Activated T-cell treated with anti-CD3 and anti-CD28 coated beads, Interleukin-2, amount 50 U/mL, for 24 hours (primary cell): ENCODE measurements at places on chromosomes 6 and 20.

- DNase-seq = no peak
Observed at GRCh38 chr6:35484921-35485392, 11.9 kb downstream of the TEAD3 start.

GRCh38 chr6:165676435-165677068 lies 13.5 kb upstream of the PDE10A start:
- DNase-seq = no peak

DNA sequence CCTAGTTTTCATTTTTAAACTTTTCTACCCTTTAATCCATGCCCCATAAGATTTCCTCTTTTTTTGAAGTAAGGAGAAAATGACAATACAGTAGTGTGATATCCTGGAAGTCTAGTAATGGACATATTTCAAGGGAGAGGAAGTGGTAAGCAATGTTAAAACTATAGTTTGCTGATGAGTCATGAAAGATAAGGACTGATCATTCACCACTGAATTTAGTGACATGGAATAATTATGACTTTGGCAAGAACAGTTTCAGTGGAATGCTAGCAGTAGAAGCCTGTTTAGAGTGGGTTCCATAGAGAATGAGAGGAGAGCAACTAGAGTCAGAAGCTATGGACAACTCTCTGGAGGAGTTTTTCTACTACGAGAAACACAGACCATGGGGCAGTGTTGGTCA lies 24.9 kb upstream of the SLC2A12 start:
- no peak for DNase-seq

GRCh38 chr6:63764318-63764916 lies 128.8 kb downstream of the PHF3 start:
- no peak for DNase-seq

GRCh38 chr6:98116455-98116854 lies 717.9 kb upstream of the POU3F2 start:
- no peak for DNase-seq

DNA sequence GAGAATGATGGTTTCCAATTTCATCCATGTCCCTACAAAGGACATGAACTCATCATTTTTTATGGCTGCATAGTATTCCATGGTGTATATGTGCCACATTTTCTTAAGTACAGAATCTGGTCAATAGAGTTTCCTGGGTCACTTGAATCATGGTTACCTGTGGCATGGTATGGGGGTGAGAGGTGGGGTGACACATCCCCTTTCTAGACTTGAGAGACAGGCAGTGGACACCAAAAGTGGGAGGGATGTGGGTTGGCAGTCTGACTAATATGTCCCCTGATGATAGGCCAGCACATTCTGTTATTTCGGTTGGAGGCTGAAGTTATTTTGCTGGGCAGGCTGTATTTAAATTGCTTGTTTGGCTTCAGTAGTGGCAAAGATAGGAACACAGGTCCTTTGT lies 78.1 kb downstream of the UST start:
- no peak for DNase-seq

DNA sequence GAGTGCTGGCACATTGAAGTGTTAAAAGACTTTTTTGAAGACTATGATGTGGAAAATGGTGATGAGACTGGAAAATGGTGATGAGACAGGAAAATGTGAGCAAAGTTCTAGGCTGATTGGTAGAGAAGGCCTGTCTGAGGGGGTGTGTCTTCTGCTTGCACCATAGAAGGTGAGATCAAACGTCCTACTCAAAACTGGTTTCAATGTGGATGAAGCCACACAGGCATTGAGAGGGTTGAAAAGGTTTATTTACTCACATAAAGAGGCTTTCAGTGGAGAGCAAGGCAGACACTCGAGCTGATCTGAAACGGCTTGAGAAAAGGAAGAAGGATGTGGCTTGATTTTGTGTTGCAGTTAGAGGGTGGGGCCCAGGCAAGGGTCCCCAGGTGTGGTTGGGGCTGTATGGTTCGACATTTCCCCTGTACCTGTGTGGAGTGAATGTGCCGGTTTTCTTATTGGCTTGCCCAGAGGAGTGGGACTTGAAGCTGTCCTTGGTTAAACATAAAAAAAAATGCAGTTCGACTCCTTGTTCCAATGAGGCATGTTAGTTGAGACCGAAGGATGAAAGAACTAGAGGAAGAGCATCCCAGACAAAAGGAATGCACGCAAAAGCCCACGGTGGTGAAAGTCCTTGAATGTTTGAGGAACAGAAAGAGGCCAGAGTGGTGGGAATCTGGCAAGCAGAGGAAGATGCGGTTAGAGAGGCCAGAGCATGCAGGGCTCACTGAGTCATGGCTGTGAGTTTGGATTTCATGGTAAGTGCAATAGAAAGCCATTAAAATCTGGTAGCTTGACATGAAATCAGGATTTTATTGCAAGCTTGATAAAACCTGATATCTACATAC lies 172.3 kb downstream of the EPM2A start:
- DNase-seq = no peak

DNA sequence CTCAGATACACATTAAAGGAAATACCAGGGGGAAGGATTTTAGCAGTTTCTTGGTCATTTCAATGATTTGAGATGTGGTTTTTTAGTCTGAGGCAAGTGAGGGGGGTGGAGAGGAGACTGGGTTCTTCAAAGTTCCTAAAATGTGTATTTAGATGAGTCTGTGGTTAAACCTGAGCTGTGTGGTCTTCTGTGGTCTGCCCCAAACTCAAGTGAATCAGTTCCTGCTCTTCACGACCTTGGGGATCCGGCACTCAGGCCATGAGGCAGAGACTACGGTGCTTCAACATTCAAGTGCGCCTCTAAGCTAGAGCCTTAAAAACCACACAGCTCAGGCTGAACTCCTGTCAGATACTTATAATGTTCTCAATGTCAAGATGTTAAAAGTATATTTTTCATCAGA lies 406.7 kb downstream of the LMBRD1 start:
- DNase-seq = no peak

DNA sequence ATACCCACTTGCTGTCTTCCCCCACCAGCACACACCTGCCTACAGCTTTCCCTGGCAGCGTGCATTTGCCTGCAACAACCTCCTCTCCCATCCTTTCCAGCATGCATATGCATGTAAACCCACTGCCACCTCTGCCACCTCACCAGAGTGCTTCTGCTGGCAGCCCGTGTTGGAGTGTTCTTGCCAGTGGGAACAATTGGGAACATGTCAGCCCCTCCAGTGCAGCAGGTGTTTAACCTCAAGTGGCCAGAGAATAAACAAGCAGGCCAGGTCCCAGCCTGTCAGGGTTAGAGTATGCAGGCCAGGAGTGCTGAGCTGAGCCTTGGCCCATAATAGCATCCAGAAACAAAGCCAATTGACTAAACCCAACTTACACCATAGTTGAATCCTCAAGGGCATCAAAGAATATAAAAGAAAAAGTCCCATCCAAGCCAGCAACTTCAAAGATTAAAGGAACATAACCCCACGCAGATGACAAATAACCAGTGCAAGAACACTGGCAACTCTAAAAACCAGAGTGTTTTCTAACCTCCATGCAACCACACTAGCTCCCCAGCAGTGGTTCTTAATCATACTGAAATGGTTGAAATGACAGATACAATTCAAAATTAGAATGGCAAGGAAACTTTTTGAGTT lies 1212.1 kb upstream of the CITED2 start:
- DNase-seq = no peak

DNA sequence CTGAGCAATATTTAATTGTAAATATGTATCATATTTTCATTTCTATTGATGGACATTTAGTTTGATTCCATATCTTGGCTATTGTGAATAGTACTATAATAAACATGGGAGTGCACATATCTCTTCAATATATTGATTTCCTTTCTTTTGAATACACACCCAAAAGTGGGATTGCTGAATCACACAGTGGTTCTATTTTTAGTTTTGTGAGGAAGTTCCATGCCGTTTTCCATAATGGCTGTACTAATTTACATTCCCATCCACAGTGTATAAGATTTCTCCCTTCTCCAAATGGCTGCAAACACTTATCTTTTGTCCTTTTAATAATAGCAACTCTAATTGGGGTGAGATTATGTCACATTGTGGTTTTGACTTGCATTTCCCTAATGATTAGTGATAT lies 86.7 kb upstream of the RAB32 start:
- no peak for DNase-seq

DNA sequence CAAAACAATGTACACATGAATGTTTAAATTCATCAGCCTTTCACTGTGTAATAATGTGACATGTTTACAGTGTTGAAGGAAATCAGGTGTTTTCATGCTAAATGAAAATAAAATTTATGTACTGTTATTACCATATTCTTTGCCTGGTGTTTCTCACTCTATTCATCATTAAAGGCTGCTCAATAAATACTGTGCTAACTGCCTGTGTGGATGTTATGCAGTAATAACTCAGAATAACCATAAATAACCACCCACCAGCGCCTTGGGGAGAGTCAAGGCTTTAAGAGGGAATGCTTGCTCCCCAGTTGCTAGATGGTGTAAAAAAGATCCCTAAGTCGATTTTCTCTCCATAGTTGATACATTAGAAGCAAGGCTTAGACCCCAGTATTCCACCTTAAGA lies 299.9 kb downstream of the EYA4 start:
- DNase-seq = no peak
